Right ventricle myocardium superior (tissue), 1 donor: ENCODE measurements at places on chromosomes 11 and 22. TPM values are rescaled to one million over a fixed set of nuclear protein-coding genes. Genes with fewer than 3 reads are reported as not detected.

DNA sequence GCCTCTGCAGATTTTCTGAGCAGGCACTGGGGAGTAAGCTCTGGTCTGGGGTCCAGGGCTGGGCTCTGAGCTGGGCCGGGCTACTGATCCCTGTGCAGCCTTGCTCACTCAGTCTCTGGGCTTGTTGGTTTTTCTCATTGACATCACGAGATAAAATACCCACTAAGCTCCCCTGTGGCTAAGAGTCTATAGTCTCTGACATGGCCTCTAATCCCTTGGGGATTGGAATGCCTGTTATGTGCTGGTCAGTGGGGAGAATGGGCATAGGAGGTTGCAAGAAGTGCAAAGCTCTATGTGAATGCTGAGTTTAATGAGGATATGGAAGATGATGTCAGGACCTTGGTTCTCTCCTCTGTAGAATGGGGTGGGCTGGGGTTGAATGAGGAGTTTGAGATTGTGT lies 23.3 kb downstream of the ELF5 start:
- DNase-seq = no peak

GRCh38 chr11:13963949-13964770 lies 1.6 kb downstream of the SPON1 start:
- DNase-seq = peak; percentile 47

- DNase-seq = no peak
Observed at GRCh38 chr11:86228269-86229038, 16.1 kb upstream of the EED start.

GRCh38 chr11:92852229-92852628 lies 117.2 kb upstream of the MTNR1B start:
- DNase-seq = no peak

The GRAP2 gene
- 1.6 TPM for total RNA-seq

The DEUP1 gene
- not detected for total RNA-seq

- no peak for DNase-seq
Observed at GRCh38 chr11:115665175-115665821, 161.1 kb upstream of the CADM1 start.

- no peak for DNase-seq
Observed at GRCh38 chr22:46454504-46455269, 82.7 kb downstream of the CELSR1 start.

DNA sequence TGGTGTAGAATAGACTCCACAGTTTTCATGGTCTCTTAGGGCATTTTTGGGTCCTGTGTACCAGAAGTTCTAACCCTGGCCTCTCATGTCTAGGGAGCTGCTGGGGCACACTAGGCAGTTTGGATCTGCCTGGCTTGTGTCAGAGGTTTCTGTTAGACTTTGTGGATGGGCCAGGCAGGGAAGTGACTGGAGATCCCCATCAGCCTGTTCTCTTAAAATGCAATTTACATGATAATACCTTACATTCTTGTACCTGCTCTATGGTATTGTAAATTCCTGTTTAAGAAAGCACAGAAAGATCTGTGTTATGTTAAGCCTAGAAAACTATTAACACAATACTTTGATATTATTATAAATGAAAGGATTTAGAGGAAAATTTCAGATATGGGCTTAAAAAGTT lies 104.0 kb downstream of the ARHGAP42 start:
- no peak for DNase-seq

GRCh38 chr11:124863826-124864165 lies 1.4 kb upstream of the ROBO3 start:
- DNase-seq = no peak

GRCh38 chr11:11620921-11621572 lies 758 bp downstream of the GALNT18 start:
- DNase-seq = peak; percentile 66

DNA sequence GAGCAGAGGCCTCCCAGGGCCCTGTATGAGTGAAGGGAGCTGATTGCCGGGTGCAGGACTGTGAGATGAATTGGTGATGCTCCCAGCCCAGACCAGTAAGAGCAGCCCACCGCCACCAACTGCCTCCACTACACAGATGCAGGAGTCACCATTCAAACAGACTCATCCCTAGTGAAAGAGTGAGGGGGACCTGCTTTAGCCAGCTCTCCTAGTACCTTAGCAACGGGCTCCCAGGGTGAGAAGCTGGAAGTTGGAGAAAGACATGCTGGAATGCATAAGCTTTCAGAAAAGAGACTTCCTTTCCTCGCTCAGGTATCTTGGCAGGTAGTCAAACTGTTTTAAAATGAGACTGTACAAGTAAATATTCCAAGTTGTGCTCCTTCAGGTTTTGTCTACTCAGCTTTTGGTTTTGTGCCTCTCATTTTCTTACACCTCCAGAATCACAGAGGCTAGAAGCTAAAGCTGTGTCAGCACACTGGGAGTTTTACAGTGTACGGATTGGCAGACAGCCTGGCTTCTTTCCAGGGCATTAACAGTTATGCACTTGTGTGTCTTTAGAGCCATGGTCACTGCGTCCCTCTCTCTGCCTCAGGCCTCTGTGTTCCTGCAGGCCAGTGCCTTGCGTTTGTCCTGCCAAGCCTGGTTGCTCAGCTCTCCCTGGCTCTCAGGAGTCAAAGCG lies 146.2 kb downstream of the ATXN10 start:
- DNase-seq = peak; percentile 60

The SHISAL1 gene
- 1.3 TPM for total RNA-seq

The TMEM45B gene
- not detected for total RNA-seq

DNA sequence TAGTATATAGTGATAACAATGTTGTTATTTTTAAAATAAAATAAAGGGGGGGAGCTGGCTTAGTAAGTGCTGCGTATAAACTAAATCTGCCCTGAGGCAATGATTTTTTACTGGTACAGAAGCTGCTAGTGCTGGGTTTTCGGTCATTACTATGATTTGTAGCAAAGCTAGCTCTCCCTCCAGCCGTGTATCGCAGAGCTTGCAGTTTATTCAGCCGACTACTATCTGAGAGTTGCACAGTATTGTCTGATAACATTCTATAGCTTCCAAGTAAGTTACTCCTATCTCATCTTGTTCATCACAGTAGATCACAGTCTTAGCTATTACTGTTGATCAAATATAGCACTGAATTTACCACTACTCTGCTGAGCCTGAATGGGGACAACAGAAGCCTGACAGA lies 805.5 kb upstream of the ARHGAP42 start:
- no peak for DNase-seq

DNA sequence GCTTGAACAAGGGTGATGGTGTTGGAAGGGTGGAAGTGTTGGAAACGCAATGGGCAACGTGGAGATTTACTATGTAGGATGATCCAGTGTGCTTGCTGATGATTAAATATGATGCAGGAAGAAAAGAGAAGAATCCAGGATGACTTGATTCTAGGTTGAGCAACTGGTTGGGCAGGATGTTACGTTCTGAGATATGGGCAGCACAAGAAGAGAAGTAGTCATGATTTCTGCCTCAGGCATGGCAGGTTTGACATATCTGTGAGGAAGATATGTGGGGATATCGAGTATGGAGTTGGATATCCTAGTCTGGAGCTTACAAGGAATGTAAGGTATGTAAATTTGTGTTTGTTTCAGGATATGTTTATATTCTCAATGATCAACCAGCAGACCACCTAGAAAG lies 1.9 kb downstream of the OR52K1 start:
- no peak for DNase-seq

GRCh38 chr11:96373826-96374225 lies 15.9 kb downstream of the CCDC82 start:
- DNase-seq = no peak

The MRGPRX3 gene
- total RNA-seq = not detected

DNA sequence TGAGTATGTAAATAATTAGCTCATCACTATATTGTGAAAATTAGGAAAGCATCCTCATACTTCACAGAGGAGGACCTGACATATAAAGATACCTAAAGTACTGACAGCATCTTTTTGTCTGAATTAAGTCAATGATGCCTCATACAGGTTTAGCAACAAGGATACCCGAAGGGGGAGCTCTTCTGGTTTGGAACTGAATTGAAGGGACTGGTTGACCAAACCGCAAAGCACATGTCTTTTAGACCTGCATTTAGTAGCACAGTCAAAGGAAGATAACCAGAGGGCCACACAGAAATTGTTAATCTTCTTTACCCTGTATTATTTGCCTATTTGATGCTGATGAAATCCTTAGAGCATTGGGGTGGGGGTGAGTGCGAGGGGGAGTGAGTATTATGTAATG lies 12.9 kb upstream of the WT1 start:
- DNase-seq = no peak

DNA sequence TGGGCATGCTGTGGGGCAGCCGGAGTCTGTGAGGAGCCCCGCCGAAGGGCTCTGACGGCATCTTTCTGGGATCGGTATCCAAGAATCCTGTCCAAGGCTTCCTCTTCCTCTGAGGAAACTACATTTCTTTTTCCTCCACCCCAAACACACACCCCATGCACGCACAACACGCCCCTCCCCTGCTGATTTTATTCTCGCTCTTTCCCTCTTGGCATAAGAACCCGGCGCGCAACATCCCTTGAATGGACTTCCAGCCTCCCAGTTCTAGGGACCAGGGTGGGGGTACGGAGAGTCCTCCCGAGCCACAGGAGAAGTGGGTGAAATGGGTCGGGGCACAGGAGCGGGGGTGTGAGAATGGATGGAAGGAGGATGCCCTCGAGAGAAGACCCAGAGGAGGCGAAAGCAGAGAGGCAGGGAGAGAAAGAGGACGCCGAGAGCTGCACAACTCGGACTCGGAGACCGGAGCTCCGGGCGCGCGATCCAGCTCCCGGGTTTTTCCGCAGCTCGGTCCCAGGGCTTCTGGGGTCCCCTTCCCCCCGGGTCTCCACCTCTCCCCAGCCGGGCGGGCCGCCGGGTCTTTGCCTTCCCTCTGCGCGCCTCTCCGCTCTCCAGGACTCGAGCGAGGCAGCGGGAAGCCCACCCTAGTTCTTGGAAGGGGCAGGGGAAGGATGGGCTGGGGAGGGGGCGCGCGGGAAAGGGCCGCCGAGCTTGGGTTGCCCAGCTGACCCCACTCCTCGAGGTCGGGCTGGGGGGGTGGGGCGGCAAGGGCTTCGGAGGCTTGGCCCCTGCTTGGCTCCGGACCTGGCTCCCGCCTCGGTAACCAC lies 1.5 kb upstream of the LARGE1 start:
- peak; percentile 75 for DNase-seq

The GAL gene
- total RNA-seq = not detected

GRCh38 chr11:31676280-31676982 lies 134.7 kb downstream of the PAX6 start:
- no peak for DNase-seq

- no peak for DNase-seq
Observed at GRCh38 chr11:122814401-122814800, 23.9 kb upstream of the CRTAM start.

DNA sequence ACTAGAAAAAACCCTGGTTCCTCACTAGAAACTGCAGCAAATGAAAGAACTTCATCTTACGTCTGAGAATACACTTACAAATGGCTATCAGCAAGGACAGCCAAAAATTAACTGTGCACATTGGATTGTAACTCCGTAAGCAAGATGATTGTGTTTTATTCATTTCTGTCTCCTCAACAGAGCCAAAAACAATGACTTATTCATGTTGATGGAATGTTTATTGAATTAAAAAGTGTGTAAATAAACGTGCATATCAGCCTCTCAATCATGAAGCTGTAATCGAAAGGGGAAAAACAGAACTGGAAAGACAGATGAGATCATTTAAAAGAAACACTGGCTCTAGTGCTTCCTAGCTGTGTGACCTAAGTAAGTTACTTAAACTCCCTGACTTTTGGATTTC lies 307.5 kb upstream of the ZC3H12C start:
- no peak for DNase-seq

The C22orf15 gene
- total RNA-seq = not detected

The IPO7 gene
- total RNA-seq = 130 TPM

- DNase-seq = no peak
Observed at GRCh38 chr11:95252586-95252985, 21.6 kb upstream of the SESN3 start.

DNA sequence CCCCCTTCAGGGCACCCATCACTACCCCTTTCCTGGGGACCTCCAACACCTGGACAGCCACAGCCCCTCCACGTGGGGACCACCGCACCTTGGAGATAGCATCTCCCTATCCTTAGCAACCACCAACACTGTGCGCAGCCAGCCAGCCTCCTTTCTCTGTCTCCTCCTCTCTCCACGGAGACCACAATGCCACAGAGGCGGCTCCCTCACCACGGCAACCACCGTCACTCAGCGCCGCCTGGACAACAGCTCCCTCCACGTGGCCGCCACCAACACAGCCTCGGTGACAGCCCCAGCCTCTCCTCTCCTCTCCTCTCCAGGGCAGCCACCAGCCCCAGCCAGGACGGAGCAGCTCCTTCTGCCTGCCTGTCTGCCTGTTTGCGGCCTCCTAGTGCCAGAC lies 10.5 kb downstream of the ELFN2 start:
- DNase-seq = no peak

DNA sequence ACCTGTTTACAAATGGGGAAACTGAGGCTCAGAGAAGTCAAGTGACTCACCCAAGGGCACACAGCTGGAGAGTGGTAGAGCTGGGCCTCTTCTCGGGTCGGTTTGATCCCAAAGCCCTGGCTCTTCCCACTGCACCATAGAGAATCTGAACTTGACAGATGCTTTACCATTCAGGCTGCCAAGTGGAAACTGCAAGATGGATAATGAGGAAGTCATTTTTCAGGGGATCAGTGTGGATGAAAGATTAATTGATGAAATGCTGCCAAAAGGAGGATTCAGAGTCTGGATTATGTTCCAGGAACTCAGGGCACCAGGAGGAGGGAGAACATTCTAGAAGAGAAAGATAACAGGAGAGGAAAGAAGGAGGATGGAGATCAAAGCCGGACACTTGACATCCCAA lies 185.9 kb upstream of the ZBED5 start:
- DNase-seq = no peak

DNA sequence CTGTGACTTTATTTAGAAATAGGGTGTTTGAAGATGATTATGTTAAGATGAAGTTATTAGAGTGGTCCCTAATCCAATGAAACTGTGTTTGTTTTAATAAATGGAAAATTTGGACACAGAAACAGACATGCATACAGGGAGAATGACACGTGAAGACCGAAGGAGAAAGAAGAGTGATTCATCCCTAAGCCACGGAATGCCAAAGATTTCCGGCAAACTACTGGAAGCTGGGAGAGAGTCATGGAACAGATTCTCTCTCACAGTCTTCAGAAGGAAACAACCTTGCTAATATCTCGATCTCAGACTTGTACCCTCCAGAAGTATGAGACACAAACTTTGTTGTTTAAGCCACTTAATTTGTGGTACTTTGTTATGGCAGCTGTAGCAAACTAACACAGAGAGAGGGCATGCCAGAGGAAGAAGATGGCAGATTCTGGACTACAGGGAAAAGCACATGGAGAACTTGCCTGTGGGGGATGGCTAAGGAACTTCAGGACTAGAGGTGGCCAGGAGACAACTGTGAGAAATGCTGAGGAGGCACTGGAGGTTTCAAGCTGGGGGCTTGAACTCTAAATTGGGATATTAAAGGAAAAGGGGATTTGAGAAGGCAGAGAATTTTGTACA lies 733.5 kb upstream of the CCDC90B start:
- DNase-seq = no peak
